Ascending aorta (tissue), 2 donors: ENCODE measurements at places on chromosomes 1 and 21.
A peak's percentile ranks its signal among the peaks of the same experiment; 100 is the strongest.

DNA sequence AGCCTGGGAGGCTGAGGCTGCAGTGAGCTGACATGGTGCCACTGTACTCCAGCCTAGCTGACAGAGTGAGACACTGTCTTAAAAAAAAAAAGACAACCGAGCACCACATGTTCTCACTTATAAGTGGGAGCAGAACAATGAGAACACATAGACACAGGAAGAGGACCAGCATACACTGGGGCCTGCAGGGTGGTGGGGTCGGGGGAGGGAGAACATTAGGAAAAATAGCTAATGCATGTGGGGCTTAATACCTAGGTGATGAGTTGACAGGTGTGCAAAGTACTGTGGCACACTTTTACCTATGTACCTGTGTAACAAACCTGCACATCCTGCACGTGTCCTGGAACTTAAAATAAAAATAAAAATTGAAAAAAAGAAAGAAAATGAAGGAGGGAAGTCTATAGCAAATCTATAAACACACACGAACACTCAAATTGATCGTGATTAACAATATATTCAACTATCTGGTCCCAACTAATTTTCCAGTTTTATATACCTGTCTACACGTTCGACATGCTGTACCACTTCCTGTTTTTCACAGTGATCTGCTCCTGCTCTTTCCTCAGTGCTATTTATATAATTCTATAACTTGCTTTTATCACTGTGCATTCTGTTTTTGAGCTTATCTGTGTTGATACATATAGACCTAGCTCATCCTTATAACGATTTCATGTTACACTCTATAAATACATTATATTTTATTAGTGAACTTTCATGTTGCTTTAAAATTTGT is 27.2 kb downstream of the AK5 start:
- no peak for DNase-seq

GRCh38 chr1:52867087-52867863 is 24.7 kb downstream of the ZYG11A start:
- no peak for DNase-seq

DNA sequence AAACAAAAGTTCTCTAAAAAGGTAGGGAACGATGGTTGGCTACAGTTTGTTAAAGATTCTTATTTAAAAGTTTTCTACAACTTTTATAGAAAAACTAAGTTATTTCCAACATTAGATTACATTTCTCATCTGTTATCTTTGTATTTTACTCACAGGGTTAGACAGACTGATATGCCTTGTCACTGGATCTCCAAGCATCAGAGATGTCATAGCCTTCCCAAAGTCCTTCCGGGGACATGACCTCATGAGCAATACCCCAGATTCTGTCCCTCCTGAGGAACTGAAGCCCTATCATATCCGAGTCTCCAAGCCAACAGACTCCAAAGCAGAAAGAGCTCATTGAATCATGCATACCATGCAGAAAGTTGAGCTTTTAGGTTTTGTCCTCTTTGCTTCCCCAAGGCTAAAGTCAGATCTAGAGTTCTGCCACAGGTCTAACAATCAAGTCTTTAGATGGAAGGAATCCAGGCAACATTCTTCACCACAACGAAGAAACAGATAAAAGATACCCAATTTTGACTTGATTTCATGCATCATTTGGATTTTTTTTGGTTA is 10.3 kb downstream of the GAS5 start:
- DNase-seq = no peak

DNA sequence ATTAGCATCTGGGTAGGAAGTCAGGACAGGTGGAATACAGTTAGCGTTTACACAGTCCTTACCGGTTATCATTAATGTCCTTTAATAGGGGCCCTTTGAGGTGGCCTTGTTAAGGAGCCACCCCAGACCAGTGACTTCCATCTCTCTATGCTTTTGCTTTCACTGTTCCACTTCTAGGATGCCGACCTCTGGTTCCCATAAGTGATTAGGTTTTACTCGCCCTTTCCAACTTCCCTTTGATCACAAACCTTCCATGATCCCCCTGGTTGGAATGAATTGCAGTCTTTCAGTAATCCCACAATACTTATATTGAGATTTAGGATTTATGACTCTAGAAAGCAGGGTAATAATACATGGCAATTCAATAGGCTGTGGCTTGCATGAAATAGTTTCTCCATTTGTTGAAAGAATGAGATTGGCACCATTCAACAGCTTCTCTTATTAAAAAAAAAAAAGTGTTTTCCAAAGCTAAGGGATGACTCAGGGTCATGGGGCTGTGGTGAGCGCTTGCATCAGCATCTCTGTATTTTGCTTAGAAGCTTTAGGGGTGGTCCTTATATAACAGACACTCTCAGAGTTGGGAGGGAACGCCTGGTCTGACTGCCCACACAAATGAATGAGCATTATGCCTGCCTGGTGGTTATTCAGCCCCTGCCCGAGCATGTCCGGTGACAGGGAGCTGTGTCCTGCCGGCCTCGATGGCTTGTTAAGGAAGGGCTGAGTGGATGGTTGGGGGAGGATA is 110.5 kb downstream of the CNIH3 start:
- DNase-seq = peak; percentile 27

DNA sequence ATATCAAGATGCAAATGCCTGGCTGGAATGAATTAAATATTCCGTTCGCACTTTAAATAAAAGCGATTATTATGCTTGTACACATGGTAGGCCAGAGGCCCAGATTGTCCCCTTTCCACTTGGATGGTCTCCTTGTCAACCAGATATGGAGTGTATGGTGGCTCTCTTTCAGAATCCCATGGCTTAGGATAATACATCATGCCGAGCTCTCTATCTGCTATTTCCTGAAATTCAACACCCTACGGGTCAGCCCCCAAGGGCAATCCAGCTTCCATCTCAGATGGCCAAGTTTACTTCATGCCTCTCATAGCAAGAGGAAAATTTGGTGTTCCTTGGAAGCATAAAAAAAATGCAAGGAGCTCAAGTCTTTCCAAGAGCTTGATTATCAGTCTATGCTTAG is 25.4 kb upstream of the FMO1 start:
- no peak for DNase-seq

- DNase-seq = no peak
Measured at GRCh38 chr1:234718496-234719453, 108.8 kb upstream of the IRF2BP2 start.

DNA sequence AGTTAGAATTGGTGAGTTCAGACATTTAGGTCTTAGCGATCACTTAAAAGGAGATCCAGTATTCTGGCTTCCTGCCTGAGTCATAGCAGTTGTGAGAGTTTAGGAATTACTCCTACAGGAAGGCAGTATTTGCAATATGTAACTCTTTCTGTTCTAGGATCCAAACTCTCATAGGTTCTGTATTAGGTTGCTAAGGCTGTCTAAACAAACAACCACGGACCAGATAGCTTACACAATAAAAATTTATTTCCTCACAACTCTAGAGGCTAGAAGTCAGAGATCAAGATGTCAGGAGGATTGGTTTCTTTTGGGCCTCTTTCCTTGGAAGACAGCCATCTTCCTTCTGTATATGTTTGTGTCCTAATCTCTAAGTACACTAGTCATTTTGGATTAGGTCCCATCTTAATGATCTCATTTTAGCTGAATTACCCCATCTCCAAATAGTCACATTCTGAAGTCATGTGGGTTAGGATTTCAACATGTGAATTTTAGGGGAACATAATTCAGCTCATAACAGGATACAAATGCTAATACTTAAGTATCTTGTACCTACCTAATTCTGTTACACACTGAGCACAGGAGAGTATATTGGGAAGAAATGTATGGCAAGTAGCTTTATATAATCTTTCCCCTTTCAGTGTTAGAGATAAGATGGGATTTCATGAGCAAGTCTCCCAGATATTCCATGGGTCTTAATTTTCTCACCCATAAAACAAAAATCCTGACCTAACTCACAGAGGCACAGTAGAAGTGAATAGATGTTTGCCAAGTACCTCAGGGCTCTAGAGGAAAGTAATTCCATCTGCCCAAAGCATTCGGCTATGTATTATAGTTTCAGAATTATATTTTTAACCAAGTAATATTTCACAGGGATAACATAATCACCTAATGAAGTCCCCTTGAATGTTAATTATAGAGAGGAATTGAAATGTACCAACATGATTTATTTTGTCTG is 144.4 kb downstream of the PTBP2 start:
- DNase-seq = no peak

- DNase-seq = no peak
Measured at GRCh38 chr1:242670019-242670418, 145.5 kb upstream of the PLD5 start.

GRCh38 chr1:175208773-175209492 is 16.4 kb upstream of the KIAA0040 start:
- no peak for DNase-seq

DNA sequence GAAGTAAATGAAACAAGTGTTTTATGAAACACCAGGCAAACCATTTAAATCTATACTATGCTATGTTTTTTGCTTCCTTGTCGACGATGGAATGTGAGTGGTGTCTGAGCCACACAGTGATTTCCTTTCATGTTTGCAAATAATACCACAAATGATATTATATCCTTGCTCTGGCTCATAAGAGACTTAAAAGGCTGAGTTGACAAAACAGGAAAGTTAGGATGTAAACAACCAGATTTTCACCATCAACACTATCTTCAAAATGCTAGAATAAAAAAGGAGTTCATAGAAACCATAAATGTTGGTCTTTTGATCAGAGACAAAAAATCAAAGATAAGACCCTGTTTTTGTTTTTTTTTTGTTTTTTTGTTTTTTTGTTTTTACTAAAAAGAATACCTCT is 17.8 kb upstream of the MAGI3 start:
- DNase-seq = no peak

DNA sequence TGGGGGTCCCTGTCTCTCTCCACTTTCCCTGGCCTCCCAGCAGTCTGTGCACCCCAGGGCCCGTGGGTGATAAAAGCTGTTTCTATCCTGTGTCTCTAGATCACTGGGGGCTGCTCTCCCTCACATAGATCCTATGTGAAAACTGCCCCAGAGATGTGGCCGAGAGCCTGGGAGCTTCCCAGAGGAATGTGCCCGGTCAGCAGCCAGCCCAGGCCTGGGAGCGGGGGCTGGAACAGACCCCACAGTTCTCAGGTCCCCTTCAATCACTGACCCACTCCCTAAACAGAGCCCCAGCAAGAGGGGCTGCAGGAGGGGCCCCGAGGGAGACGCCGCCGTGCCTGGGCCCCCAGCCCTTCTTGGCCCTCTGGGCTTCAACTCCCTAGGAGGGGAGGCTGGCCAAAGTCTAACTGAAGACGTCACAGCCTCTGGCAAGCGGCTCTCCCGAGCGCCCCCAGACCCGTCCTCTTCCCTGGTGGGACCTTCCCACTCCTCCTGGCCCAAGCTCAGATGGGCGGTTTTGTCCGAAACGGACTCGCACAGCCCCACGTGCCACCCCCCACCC is 403 bp downstream of the MXRA8 start:
- DNase-seq = no peak

GRCh38 chr1:51301152-51301843 is 29.1 kb downstream of the TTC39A start:
- no peak for DNase-seq

GRCh38 chr1:236507022-236507700 is 16.6 kb upstream of the LGALS8 start:
- DNase-seq = no peak

- no peak for DNase-seq
Measured at GRCh38 chr1:8070381-8070811, 44.3 kb upstream of the ERRFI1 start.

DNA sequence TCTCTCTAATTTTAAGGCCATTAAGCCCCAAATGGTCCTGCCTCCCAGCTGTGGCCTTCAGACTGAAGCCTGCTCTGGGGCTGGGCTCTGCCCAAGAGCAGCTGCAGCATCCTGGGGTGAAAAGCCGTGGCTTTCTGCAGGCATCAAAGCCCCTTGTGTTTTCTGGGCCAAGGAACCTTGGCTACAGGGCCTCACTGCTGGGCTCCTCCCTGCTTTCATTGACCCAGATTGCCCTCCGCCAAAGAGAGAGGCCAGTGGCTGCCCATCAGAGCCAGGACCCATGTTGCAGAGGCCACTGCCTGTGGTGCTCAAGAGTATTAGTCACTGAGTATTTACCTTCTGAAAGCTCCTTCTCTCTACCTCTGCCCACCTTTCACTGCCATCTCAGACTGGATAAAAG is 1.6 kb downstream of the ZNF648 start:
- no peak for DNase-seq

DNA sequence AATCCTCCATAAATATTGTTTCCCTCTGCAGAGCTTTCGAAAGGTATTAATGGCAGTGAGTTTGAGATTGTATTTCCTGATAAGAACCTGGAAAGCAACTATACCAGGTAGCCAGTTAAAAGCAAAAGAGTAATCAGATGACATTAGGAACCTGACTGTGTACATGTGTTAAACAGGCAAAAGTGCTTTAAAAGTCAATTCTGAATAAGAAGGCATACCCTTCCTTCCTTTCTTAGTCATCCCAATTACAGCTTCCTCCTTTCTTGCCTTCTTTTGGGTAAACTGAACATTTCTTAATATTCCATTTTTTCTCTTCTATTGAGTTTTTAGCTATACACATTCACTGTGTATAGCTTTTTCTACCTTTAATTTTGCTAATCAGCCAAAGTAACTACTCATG is 144.7 kb downstream of the ZNF281 start:
- no peak for DNase-seq

- no peak for DNase-seq
Measured at GRCh38 chr1:225498549-225499136, 70.8 kb upstream of the LBR start.

DNA sequence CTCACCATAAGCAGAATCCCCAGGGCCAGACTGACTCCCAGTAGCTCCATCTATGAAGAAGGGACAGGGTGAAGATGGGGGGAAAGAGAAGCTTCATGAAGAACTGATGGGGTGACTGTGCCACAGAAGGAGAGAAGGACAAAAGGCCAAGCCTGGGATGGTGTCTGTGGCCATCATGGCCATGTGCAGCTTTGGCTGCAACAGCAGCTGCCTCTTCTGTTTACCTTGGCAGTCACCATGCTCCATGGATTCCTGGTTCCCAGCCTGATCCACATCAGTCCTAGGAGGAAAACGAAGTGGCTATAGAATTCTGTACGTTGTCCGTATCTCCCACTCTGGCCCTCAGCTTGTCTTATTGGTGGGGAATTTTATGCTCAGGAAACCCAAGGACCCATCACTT is 12.0 kb downstream of the SEMA6C start:
- DNase-seq = no peak
